ENCODE measurements at places on chromosomes 1 and 21.

- DNase-seq = peak; percentile 78
These were observed 11.1 kb upstream of the C1orf174 start for GRCh38 chr1:3910857-3911845.

GRCh38 chr1:235515844-235516512 is 11.7 kb upstream of the B3GALNT2 start:
- DNase-seq = no peak

DNA sequence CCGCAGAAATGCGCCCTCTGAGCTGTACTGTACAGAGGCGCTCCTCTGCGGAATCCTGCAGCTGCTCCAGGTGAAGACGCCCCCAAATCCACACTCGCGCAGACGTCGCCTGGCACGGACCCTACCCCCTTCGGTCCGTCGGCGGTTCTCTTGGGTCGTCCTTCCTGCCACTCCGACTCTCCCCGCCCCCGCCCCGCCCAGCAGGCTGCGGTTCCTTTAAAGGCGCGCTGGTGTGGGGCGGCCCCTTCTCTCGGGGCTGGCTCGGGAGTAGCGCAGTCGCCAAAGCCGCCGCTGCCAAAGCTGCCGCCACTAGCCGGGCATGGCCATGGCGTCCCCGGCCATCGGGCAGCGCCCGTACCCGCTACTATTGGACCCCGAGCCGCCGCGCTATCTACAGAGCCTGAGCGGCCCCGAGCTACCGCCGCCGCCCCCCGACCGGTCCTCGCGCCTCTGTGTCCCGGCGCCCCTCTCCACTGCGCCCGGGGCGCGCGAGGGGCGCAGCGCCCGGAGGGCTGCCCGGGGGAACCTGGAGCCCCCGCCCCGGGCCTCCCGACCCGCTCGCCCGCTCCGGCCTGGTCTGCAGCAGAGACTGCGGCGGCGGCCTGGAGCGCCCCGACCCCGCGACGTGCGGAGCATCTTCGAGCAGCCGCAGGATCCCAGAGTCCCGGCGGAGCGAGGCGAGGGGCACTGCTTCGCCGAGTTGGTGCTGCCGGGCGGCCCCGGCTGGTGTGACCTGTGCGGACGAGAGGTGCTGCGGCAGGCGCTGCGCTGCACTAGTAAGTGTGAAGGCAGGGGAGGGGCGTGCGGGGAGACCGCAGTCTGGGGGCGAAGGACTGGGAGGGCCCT is at the start of gene RASSF5:
Gene RASSF5 (plus strand): TSS at position 248 of the 846 bp plus-strand sequence. CDS start 72 bp downstream, at position 320.
- peak; percentile 44 for DNase-seq

GRCh38 chr1:209655411-209656231 is 3.4 kb upstream of the LAMB3 start:
- no peak for DNase-seq

DNA sequence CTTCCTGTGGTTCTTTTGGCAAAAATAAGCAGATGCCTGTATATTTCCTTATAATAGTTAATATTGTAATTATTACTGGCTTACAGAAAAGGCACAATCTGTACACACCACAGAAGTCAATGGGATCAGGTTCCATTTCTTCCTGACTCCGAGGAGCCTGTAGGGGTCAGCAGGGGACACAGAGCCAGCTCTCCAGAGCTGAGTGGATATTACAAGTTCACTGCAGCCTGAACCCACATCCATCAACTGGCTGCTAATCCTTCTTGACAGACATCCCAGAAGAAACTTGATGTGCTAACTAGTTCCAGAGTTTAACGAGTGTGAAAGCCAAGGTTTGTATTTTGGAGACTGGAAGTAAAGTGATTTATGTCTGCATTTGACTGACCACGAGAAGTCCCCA is 203.8 kb downstream of the LMX1A start:
- DNase-seq = no peak

- peak; percentile 75 for DNase-seq
These were observed 5.3 kb downstream of the PRUNE1 start for GRCh38 chr1:151013518-151013917.

DNA sequence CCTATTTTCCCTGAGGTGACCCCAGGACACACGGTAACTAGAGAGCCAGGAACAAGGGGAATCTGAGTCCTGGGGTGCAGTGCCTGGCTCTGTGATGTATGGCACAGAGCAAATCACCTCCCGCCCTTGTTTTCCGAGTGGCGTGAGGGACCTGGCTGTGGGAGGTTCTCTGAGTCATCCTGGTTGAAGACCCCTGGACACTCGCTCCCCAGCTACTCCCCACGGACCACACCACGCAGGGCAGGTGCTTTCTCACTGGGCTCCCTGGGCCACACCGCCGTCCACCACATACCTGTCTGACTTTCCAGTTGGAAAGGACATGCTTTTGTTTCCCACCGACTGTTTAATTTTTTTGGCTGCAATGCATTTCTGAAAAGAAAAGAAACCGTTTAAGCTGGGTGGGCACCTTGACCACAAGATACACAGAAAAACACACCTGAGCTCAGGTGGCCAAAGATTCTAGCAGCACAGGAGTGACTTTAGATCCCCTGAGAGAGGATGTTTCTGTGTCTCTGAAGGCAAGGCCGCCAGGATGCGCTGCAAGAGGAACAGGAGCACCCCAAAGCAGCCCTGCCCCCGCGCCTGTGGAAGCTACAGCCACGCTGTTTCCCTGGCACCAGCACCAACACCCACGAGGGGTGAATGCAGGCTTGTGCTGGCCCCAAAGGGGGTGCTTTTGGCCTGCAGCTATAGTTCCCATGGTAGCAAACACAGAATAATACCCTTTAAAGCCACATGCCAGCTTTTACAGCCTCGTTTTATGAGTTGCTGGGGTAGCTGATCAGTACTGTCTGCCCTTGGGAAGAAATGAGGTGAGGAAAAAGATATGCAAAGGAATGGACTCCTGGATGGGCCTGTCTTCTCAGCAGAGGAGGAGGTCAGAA is 8.1 kb upstream of the SRM start:
- no peak for DNase-seq

- no peak for DNase-seq
These were observed 70.3 kb downstream of the TNFSF18 start for GRCh38 chr1:172980456-172980855.

DNA sequence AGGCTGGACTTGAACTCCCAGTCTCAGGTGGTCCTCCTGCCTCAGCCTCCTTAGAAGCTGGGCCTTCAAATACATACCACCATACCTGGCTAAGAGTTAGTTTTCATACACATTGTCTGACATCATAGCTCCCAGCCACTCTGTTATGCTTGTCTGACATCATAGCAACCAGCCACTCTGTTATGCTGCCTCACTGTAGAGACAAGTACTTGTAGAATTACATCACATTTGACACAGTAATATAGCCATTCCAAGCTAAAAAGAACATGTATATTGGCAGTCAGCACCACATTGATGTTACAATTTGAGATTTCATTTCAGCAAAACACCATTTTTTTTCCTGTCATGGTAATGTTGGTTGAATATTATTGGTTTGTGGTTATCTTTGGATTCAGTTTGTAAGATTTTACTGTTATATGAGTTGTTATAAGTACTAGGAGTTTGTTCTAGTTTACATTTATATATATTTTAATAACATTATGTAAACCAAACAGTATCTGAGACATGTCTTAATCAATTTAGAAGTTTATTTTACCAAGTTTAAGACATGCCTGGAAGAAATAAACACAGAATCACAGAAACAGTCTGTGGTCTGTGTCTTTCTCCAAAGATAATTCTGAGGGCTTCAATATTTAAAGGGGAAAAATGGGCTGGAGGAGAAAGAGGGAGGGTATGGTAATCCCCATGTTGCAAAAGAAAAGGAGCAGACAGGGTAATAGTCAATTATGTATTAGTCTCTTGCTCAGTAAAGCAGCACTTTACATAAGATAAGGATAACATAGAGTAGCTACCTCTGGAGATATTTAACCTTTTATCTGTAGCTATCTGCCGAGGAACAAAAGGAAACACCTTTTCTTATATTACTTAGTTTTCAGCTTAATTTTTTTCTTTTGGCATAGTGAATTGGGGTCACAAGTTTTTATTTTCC is 43.0 kb downstream of the XPR1 start:
- peak; percentile 14 for DNase-seq

- no peak for DNase-seq
These were observed 459 bp downstream of the ARV1 start for GRCh38 chr1:230979389-230979716.

DNA sequence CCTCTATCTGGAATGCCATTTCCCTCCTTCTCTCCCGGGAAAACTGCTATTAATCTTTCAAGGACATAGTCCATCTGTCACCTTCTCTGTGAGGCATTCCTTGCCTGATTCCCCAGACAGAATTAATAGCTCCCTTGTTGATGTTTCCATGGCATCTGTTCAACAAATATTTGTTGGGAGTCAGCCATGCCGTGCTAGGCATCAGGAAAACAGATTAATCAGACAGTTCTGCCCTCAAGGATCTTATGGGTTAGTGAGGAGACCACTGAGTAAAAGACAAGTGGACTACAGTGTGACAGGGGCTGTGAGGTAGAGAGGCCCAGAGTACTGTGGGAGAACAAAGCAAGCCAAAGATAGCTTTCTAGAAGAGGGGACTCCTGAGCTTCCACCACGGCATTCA is 11.4 kb upstream of the MAGOH start:
- no peak for DNase-seq

DNA sequence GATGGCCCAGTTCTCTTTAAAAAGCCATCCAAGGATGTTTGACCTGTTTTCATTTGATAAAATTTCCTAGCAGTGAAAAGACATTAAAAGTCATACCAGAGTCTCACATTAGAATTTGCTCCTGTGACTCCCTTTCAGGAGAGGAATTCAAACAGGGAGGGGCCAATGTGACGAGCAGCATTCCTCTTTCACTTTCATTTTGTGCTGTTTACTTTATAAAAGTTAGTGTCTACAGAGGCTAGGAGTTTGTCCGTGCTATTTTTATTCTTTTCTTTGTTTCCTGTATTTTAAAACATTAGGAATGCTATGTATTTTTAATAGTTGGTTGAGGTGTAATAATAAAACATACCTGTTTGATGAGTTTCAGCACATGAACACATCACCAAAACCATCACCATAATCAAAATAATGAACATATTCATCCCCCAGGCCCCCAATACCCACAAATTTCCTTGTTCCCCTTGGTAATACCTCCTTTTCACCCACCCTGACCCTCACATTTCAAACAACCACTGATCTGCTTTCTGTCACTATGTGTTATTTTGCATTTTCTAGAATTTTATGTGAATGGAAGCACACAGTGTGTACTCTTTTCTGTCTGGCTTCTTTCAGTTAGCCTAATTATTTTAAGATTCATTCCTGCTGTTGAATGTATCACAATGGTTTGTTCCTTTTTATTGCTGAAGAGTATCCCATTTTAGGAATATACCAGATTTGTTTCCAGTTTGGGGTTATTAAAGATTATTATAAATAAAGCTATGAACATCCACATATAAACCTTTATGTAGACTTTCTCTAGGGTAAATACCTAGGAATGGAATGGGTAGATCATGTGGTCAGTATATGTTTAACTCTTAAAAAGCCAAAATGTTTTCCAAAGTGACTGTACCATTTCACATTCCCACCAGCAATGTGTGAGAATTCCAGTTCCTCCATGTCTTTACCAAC is 129.5 kb downstream of the TENT5C start:
- DNase-seq = peak; percentile 74

DNA sequence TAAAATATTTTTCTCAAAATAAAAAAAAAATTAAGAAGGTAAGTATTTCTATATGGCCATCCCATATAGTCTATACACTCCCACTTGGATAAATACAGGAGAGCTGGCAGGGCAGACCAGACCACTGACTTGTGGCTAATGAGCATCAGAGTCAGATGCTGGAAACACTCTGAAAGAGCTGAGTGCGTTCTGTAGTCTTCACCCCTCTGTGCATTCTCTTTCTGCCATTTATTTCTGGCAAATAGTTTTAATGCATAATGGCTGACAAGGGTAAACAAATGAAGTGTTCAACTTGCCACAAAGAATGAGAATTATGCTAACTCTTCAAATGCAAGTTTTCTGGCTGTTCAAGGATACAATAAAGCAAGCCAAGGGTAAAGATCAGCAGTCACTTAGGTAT is 191.7 kb downstream of the TTLL7 start:
- no peak for DNase-seq

GRCh38 chr1:107874221-107874620 is 90.8 kb downstream of the VAV3 start:
- DNase-seq = no peak

GRCh38 chr1:215476541-215476940 is 90.6 kb upstream of the KCTD3 start:
- DNase-seq = no peak

DNA sequence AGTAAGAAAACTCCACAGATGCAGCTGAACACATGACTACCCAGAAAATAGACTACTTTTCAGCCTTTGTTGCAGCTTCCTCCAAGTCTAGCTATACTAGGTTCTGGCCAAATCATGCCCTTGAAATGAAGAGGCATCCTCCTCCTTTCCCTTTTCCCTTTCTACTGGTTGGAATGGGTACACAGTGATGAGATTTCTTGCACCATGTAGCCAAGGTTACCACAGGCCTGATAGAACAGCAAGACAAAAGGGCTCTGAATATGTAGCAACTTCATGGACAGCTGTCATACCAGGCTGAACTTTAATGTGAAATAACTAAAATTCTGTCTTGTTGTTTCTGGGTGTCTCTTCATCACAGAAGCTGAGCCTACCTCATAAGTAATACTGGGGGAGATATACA is 146.5 kb downstream of the PDE4B start:
- no peak for DNase-seq

DNA sequence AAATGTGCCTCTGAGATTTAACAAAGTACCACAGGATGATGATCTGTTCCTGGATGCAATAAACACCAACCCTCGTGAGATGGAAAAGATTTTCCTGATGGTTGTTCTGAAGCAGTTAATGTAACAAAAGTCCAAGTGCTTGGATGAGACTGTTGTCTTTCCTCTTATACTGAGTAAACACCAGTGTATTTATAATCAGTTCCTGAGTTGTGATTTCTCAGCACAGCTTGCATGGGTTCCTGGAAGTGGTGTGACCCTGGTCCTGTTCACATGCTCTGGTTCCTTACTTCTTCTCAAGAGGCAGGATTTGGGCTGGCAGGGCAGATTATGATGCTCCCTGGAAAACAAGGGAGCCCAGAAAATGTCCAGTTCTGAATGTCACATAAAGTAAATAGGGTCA is 208.2 kb upstream of the USP24 start:
- no peak for DNase-seq

DNA sequence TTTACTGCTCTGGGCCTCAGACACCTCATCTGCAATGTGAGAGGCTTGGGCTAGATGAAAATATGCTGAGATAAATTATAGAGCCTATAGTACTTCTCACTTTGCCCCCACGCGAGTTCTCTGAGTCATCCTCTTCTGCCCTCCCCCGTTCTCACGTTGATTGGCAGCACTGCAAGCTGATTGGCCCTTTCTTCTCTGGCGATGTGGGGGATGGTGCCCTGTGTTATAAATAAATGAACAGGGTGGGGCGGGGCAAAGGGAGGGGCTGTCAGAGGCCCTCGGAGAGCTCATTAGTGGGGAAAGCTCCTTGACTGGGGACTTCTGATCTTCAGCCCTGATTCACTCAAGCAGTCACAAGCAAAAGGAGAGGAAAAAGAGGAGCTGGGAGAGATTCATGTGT is 64.3 kb upstream of the ZC3H12A start:
- no peak for DNase-seq

DNA sequence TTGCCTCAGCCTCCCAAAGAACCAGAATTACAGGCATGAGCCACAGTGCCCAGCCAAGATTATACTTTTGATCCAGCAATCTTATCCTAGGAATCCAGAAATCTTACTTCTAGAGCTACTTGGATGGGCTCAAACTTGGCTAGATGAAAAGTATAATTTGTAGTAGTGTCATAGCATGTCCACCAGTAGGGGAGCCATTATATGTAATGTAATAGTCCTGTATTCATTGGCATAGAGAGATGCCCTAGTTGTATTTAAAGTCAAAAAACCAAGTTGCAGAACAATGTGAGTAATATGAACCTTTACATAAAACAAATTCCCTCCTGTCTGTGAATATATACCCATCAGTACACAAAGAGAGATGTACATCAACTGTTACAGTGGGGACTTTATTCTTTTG is 83.9 kb downstream of the NOS1AP start:
- no peak for DNase-seq
